ENCODE measurements at places on chromosomes 16 and 17. TPM values are rescaled to one million over a fixed set of nuclear protein-coding genes. Genes with fewer than 3 reads are reported as not detected.

Gene FSCN2
- 3.0 TPM for total RNA-seq

Gene KCNJ2
- total RNA-seq, result 97.0 TPM

Gene MAP3K3
- total RNA-seq, result 16.4 TPM

Gene PLXDC1
- total RNA-seq, result 49.7 TPM

Gene CCL3
- 1.5 TPM for total RNA-seq

Gene PIPOX
- total RNA-seq, result 6.4 TPM

Gene MLYCD
- 3.5 TPM for total RNA-seq

Gene GP1BA
- total RNA-seq, result not detected

DNA sequence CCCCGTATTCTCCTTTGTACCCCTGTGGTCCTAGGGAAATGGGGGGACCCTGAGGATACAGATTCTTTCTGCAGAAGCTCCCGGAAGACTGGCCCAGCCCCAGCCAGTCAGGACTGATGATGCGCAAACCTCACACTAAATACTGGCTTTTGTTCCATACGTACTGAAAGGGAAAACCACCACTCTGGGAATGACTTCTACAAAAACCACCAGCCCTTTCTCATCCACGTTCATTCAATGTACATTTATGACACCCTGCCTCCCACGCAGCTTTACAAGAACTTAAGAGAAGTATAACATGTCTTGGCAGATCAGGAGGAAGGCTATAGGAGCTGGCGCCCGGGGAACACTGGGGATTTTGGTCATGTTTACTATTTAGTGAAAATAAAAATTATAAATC is 70.6 kb downstream of the MARCHF10 start:
- no peak for DNase-seq

- no peak for DNase-seq
Measured at GRCh38 chr17:42077755-42078154, 20.5 kb downstream of the ZNF385C start.

DNA sequence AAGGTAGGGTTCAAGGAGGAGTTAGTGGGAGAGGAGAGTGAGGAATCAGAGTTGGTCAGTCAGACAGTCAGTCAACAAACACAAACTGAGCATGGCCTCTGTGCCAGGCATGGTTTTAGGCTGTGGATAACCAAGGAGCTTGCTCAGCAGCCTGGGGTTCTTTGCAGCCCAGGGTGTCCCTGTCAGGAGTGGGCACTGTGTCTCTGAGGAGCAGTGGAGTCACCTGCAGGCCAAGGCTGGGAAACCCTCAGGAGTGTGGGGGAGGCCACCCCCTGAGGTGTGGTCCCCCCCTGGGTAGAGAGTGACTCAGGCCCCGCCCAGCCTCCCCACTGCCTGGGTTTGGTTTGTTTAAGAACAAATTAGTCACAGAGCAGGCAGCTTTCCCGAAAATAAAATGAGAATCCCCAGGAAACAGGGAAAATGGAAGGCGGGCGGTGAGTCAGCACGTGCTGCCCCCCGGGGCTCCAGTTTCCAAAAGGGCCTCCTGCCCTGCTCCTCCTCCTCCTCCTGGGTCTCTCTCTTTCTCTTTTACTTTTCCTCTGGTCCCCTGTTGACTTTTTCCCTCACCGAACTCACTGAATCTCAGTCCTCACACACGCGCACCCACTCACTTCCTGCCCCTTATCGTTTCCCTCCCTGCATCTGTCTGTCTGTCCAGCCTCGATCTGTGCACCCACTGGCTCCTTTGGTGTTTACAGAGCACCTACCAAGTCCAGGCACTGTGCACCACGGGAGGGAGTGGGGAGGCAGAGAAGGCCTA is 44.3 kb downstream of the SOCS3 start:
- peak; percentile 60 for DNase-seq

DNA sequence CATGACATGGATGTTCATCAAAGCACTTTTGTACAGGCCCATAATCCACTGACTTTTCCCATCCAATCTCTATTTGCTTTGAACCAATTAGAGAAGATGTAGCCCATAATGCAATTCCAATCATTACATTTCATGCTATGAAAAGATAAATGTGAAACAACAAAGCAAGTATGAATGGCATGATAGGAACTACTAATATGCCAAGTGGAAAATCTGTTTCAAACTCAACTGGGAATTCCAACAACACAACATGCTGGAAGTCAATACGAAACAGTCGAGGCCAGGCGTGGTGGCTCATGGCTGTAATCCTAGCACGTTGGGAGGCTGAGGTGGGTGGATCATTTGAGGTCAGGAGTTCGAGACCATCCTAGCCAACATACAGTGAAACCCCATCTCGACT is 39.6 kb upstream of the TMEM97 start:
- DNase-seq, result peak; percentile 19

GRCh38 chr17:8332128-8332527 is 7.5 kb upstream of the ODF4 start:
- no peak for DNase-seq

DNA sequence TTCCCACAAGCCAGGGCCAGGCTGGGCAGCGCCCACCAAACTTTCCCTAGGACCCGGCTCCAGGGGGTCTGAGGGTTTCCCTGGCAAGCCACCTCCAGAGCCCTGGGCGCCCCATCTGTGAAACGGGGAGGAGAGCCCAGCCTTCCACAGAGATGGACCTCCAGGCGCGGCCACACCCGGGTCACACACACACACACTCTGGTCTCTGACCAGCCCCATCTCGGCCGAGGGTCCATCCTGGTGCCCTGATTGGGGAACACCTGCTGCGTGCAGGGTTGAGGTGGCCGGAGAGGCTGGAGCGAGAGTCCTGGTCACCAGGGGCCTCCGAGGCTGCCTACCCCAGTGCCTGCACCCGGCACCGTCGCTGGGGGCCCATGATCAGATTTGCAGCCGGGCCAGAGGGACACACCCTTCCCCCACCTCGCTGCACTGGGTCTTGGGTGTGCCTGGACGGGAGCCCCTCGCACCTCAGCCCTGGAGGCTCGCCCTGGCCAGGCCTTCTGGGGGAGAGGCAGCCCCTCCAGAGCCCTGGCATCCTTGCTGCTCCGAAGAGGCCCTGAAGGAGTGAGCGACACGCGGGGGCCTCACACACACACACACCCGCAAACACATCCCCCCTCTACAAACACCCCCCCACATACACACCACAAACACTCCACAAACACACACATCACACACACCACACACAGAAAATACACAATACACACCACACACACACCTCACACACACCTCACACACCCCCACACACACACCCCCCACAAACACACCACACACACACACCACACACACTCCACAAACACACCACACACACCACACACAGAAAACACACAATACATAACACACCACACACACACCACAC is 29.7 kb downstream of the SLC25A10 start:
- DNase-seq, result no peak

DNA sequence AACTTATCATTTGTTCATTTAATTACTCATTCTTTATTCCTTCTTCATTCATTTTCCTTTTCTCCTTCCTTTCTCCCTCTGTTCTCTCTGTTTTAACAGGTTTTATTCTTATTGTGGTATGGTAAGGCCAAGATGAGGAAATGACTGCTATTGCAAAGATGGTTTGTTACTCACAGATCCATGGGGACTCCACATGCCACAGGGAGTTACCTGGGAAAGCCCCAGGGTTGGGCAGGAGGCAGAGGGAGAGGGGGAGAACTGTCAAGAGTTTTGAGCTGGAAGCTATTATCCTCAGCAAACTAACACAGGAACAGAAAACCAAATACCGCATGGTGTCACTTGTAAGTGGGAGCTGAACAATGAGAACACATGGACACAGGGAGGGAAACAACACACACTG is 453.3 kb downstream of the WWOX start:
- DNase-seq, result no peak

GRCh38 chr16:54718376-54718775 is 212.3 kb upstream of the IRX5 start:
- DNase-seq, result no peak

GRCh38 chr17:57752031-57752905 is 7.2 kb upstream of the CCDC182 start:
- DNase-seq, result no peak

DNA sequence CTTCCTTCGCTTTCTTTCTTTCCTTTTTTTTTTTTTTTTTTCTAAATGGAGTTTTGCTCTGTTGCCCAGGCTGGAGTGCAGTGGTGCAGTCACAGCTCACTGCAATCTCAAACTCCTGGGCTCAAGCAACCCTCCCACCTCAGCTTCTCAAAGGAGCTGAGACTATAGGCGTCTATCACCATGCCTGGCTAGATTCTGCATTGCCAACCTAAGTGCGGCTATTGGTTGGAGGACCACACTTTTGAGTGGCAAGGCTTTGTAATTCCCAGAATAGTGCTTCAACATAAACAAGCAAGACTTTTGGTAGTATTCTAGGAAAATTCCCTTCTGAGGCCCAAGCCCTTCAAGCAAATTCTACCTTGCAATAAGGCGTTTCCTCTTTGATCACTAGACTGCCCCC is 107.8 kb downstream of the YPEL2 start:
- DNase-seq, result no peak

DNA sequence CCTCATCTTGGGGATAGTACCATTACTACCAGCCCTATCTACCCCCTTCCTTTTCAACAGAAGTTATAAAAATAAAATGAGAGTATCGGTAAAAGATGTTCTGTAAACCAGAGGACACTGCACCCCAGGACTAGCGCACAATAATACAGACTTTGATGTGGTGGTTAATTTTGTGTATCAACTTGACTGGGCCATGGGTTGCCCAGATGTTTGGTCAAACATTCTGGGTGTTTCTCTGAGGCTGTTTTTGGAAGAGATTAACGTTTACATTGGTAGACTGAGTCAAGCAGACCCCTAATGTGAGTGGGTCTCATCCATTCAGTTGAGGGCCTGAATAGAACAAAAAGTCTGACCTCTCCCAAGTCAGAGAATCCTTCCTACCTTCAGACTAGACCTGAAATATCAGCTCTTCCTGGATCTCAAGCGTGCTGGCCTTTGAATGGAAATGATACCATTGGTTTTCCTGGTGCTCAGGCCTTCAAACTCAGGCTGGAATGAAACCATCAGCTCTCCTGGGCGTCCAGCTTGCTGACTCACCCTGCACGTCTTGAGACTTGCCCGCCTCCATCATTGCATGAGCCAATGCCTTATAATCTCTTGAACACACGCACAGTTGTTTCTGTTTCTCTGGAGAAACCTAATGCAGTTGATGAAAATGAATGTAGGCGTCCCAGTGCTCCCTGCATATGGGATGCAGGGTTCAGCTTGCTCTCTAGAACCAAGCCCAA is 10.1 kb downstream of the MRM1 start:
- DNase-seq, result peak; percentile 16

GRCh38 chr16:10565167-10565566 is 15.2 kb downstream of the EMP2 start:
- no peak for DNase-seq

DNA sequence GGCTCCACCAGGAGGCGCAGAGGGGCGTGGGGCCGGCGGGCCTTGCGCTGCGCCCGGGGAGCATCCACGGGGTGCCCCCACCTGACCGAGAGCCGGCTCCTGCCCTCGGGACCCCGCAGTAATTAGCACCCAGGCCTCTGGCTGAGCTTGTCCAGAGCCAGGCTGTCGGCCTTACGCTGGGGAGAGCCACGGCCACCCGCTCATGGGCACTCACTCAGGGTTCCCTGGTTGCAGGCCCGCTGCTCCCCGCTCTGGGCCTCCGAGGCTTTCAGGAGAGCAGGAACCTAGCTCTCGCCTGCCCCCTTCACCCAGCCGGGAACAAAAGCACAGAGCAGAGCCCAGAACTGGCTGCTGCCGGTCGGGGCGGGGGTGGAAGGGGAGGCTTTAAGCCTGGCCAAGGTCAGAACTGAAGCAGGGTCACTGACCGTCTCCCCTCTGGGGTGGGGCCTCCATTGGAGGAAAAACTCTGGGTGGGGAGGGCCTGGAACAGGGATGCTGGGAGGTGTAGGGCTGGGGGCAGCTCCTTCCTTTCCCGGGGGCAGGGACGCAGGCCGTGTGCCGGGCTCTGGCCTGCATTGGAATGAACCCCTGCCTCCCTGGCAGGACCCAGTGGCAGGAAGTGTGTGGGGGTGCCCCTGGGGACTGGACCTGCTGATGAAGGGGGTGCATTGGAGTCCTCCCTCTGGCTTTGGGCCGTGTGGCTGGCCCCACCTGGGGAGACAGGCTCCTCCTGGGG is 12.3 kb downstream of the GLIS2 start:
- DNase-seq, result peak; percentile 49

- no peak for DNase-seq
Measured at GRCh38 chr16:30721606-30722005, 22.6 kb downstream of the SRCAP start.

- no peak for DNase-seq
Measured at GRCh38 chr16:84080813-84081212, 35.9 kb downstream of the MBTPS1 start.

- no peak for DNase-seq
Measured at GRCh38 chr17:29578626-29579485, 10.4 kb downstream of the TP53I13 start.

Measured in myocyte (in vitro differentiated cells).